ENCODE measurements at places on chromosomes 1 and 21.

DNA sequence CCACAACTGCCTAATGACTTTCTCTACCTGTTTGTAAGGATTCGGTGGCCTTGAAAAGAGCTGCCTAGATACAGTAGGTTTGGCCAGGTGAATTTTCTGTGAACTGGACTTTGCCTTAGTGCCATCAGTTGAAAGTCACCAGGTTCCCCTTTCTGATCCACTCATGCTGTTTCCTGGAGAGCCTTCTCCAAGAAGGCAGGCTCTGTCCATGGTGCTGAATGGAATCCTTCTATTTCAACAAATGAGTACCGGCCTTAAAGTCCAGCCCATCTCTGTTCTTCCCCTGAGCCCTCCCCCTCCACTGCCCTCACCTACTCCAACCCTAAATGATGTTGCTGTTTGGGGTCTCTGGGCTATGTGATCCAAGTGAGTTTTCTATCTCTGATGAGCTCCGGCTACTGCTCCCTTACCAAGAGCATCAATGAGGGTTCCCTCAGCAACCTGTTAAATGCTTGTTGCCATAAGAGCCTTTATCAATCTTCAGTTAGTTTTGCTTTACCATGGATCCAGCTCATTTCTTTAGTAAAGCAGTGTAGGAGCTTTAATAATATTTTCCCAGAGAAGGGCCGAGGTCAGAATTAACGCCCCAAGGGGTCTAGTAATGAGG, 500.4 kb downstream of the PTPRU start:
- no peak for DNase-seq

GRCh38 chr1:200929530-200930278, 35.0 kb downstream of the INAVA start:
- no peak for DNase-seq

- no peak for DNase-seq
These were observed 7.5 kb upstream of the NCF2 start for GRCh38 chr1:183597656-183598347.

DNA sequence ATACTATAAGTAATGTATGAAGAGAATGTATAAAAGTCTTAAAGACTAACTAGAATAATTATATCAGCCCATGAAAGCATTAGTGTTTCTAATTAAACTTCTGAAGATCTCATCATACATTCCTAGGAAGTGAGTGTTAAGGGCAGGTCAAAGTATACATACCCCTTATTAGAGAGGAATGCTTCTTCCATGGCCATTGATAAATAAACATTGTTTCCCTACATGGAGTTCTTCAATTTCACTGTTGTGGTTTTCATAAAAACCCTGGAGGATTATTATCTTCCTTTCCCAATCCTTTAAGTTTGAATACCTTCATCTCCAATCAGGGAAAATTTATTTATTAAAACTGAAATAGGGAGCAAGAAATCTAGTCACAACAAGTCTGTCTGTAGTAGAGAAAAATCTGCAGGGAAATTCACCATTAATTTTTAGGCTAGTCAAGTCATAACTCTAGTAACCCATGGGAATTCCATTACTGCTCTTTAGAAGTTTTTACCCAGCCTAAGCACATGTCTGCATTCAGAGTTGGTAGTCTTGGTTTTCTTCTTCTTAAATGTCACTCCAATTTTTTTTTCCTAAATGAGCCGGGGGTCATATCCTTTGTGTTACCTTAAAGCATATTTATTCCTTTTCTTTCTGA, 147.0 kb downstream of the TNFSF18 start:
- DNase-seq = no peak

GRCh38 chr1:119653135-119653838, 5.2 kb upstream of the ZNF697 start:
- no peak for DNase-seq

All from RWPE2 (cell line).